ENCODE measurements at places on chromosomes 16 and 17.

GRCh38 chr16:31488468-31489297, 5.8 kb downstream of the SLC5A2 start:
- no peak for DNase-seq

DNA sequence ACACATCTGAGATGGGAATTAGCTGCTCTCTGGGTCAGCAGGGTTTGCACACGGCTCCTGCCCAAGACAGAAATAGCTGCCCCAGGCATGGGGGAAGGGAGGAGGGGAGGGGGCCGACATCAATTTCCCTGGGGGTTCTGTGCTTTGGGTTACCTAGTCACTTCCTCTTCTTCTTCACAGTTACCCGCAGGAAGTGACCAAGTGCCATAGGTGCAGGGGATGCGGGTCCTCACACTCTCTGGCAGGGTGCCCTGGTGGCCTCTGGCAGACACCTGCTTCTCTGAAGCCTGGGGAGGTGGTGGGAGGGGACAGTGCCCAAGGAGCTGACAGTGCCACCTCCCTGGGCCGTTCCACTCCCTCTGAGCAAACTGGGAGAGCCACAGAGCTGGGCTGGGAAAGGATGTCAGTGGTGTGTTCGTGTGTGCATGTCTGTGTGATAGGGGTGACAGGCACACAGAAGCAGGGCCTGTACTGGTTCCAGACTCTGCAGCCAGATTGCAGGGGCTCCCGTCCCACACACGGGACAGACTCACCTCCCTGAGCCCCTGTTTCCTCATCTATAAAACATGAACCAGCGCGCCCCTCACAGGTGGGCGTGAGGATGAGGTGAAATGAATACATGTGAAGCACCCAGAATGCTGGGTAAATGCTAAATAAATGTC, 18.2 kb downstream of the SCN4A start:
- DNase-seq = no peak

DNA sequence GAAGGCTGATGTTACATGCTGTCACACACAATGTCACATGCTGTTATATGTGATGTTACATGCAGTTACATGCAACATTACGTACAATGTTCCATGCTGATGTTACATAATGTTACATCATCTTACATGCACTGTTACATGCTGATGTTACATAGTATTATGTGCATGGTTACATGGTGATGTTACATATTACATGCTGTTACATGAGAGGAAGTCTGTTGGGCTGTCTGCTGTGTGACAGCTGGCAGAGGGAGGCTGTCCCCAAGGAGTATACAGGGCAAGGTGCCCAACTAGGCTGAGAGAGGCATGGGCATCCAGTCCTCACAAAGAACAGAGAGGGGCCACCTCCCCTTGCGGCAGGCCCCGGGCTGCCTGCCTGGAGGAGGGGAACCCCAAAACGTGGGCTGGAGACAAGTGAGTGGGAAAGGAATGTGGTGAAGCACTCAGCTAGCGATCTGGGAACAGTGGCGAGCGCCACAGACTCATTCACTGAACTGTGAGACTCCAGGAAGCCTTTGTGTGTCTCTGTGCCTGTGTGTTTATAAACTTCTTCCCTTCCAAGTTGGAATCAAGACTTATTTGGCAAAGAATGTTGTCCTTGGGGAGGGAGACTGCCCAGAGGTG, 30.6 kb downstream of the TMEM92 start:
- DNase-seq = no peak

- DNase-seq = no peak
Observed at GRCh38 chr16:8931859-8932258, 31.8 kb downstream of the USP7 start.

GRCh38 chr17:35766903-35767510, 6.3 kb downstream of the C17orf50 start:
- DNase-seq = no peak

- DNase-seq = no peak
Observed at GRCh38 chr17:74768069-74768762, 7.9 kb downstream of the NAT9 start.

DNA sequence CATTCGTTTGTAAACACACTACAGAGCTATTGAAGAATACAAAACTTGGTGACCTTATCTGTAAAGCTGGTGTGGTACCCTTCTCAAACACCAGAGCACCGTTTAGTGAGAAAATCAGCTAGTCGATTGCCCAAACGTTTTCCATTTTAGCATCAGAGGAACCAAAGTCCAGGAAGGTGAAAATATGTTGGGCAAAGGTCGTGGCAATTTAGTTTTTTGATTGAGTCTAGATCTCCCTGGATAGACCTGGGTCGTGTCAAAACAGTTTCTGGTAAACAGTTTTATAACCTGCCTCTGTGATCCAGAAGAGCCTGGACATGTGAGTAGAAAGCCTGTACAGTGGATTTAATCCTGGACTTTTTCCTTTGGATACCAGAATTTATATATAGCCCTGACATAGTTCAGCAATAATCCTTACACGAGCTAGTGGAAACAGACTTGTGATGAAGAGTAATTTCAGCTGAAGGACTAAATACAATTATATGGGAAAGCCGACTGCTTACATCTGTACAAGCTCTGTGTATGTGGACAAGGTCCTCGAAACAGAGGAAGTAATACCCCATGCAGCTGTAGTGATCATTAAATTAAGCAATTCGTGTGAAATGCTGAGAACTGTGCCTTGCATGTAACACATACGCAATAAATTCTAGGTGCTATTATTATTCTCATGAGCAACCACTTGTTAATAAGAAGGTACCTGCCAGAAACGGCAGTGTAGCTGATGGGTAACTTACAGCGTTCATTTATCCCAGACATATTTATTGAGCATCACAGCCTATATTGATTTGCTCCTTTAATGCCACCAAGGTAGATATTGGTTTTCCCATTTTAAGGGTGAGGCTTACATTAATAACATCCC, 72.5 kb downstream of the MAP2K6 start:
- no peak for DNase-seq

DNA sequence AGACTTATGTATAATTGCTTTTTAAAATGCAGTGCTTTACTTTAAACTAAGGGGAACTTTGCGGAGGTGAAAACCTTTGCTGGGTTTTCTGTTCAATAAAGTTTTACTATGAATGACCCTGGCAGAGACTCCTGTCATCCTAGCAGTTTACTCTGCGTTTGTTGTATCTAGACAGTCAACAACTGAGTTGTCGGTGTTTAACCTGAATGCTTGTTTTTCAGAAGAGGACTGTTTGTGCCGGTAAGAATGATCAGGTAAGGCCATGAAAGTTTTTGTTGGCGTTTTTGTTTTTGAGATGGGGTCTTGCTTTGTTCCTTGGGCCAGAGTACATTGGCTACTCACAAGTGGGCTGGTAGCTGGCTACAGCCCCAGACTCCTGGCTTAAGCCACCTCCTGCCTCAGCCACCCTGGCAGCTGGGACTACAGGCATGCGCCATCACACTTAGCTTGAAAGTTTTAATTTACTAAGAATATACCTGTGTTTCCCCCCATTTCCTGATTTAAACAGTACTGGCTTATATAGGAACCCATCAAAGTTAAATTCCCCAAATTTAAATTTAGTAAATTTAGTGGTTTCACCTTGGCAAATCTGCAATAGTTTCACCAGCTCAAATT, 11.9 kb downstream of the HERPUD1 start:
- no peak for DNase-seq

DNA sequence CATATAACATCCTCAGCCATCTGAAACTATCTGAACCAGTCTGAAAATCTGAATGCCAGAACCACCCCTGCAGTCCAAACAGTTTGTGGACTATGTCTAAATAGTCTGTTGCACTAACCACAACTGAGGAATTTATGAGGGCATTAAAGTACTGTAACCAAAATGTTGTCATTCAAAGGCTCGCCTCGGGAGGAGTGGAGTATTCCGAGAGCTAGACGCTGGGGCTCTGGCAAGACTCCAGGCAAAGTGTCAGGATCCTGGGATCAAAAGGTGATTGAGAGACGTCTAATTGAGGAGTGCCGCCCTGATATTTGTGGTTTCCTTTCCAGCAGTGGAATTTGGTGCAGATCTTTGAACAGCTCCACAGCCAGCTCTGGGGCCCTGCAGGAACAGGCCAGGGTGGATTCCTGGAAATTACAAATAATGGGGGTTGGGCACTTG, 142.9 kb upstream of the MYOCD start:
- DNase-seq = no peak

- DNase-seq = no peak
Observed at GRCh38 chr16:61897657-61898056, 138.6 kb downstream of the CDH8 start.

DNA sequence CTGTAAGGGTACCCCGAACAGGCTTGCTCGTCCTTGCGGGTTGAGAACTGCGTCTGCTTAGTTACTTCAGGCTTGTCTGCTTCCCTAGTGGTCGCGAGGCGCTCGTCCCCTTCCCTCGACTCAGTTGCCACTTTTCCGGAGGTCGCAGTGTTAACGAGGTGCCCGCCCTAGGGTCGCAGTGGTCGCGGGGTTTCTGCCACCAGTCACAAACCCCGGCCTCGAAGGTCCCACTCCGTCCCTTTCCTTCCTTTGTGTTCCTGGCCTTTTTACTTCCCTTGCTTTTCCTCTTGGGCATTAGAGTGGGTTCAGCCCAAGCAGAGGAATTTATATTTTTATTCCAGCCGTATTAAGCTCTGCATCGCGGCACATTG, 299 bp downstream of the NUP85 start:
- no peak for DNase-seq

- DNase-seq = no peak
Observed at GRCh38 chr17:55343900-55344513, 77.6 kb downstream of the MMD start.

- DNase-seq = no peak
Observed at GRCh38 chr17:80117491-80118401, 16.4 kb downstream of the GAA start.

GRCh38 chr17:48093341-48094045, 7.8 kb downstream of the CBX1 start:
- DNase-seq = no peak

DNA sequence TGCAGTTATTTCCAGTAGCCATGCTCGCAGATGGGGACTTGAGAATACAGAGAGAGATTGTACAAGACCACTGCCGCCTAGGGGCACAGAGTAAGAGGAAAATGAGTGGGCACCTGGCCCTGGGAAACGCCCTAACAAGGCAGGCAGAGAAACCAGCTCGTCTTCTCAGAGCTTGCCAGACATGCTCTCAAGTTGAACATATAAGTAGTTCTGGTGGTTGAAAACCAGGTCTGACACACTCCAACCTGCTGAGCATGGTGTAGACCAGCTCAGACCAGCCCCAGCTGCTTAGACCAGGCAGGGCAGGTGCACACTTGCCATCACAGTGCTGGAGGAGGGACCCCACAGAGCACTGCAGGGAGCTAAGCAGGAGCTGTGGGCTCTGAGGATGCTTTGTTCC, 250.5 kb downstream of the CPPED1 start:
- DNase-seq = no peak

DNA sequence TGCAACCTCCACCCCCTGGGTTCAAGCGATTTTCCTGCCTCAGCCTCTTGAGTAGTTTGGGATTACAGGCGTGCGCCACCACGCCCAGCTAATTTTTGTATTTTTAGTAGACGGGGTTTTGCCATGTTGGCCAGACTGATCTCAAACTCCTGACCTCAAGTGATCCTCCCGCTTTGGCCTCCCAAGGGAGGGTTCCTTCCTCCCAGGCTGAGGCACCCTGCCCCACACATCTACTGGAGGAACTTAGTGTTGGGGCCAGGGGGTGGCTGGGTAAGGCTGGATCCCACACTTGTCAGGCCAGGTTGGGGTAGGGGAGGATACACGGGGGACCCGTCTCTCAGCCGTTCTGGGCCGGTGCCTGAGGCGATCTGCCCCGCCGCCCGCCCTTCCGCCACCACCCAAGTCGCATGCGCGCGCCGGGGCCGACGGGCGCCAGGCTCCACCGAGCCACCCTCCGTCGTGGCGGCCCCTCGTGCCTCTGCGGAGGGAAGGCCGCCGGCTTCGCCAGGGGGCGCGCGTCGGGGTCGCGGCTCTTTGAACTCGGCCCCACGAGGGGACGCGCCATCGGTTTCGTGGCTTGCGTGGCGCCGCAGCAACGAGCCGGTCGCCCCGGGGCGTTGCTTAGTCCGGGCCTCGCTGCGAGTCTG, 15.9 kb downstream of the GRB7 start:
- no peak for DNase-seq

DNA sequence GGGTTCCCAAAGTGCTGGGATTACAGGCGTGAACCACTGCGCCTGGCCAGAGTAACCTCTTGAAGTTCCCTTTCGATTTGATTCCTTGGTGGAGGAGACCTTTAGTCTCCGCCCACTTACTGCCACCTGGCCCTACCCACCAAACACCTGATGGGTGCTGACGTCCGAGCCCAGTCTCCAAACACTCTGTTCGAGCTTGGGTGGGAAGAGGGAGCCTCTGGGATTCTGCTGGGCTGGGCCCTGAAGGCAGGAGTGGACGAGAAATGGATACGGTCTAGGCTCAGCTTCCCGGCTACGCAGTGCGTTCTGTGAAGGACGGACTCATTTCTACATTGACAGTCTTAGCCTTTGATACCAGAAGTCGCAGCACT, 870 bp upstream of the ITGA3 start:
- no peak for DNase-seq

DNA sequence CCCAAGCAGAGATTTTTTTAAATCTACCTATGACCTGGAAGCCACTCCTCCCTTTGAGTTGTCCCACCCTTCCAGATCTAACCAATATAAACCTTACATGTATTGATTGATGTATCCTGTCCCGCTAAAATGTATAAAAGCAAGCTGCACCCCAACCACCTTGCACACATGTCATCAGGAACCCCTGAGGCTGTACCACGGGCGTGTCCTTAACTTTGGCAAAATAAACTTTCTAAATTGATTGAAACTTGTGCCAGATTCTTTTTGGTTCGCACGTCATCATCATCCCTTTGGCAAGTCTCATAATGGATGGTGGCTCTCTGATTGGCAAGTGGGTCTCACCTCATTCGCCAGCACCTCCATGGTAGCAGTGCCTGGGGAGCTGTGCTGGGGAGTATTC, 60.2 kb downstream of the CNGB1 start:
- DNase-seq = no peak

GRCh38 chr17:48767263-48767774, 38.8 kb upstream of the HOXB13 start:
- DNase-seq = no peak
